ENCODE measurements at places on chromosomes 2 and 18.

DNA sequence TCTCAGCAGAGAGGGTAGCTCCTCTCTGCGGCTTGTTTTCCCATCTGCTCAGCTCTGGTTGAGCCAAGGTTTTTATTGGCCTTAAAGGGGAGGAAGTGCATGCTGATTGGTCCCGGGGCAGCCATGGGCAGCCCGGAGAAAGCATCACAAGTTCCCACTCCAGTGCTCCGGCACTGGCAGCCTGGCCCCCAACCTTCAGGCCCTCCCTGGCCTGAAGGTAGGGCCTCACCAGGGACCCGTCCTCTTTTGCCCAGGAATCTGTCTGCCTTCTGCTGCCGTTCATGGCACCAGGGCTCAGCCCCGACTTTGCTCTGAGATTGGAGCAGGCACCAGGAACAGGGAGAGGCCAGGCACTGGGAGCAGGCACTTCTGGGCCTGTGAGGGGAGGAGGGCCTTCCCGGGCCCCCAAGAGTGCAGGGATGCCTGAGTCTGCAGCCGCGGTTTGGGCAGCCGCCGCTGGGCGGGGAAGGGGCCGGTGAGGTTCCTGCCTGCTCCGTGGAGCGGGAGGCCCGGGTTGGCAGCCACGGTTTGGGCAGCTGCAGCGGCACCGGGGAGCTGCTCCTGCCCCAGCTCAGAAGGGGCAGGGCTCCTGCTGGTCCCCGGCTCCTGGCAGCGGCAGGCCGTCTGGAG, 17.5 kb upstream of the ILKAP start:
- DNase-seq = peak; percentile 90

- no peak for DNase-seq
Measured at GRCh38 chr2:236968880-236969534, 116.7 kb upstream of the COPS8 start.

GRCh38 chr2:111118981-111119821, 1.5 kb upstream of the BCL2L11 start:
- no peak for DNase-seq

DNA sequence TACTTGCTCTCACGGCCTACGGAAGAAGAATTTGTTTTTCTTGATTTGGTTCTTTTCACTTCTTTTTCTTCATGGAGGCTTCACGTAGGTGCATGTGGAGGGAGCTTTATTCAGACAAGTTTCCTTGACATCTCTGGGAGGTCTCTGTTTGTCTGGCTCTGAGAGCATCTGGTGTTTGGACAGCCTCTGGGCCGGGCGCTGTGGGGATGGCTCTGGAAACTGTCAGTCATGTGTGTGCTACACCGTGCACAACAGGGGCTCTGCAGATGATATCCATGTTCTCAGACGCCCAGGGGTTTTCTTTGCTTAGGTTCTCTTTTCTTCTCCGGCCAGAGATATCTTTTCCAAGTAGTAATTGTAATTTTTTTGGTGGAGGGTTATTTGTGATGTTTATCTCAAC, 130.7 kb downstream of the SH3RF3 start:
- no peak for DNase-seq

DNA sequence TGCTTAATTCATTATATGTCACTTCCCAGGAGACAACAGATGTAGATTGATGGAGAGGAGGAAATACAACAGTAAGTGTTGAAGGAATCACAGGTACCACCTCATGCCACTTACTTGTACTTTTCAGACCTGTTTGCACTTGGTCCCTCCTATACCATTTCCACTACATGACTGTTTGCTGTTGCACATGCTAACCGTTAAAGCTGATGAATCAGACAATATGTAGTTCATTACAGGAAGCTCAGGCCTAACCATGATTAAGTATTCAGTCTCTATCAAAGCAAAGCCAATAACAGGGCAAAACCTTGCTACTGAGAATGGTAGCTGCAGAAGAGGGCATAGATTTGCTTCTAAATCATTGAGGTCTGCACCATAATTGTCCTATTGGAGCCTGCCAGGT, 30.2 kb upstream of the GRP start:
- DNase-seq = no peak

- DNase-seq = no peak
Measured at GRCh38 chr18:73101977-73102376, 234.2 kb upstream of the NETO1 start.

DNA sequence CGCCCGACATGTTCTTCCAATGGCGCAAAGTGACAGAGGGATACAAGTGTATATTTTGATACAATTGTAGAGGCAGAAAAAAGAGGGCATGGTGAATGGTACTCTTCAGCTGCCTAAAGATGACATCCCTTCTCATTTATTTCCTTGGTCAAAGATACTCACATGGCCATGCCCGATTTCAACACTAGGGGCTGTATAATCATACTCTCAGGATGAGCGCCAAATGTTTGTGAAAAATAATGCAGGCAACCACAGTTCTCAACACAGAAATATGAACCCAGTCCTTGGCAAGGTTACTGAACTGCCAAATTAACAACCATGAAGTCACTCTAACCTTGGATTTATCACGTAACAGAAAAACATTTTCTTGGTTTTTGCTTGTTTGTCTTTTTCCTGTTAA, 204.4 kb downstream of the CCDC102B start:
- no peak for DNase-seq

DNA sequence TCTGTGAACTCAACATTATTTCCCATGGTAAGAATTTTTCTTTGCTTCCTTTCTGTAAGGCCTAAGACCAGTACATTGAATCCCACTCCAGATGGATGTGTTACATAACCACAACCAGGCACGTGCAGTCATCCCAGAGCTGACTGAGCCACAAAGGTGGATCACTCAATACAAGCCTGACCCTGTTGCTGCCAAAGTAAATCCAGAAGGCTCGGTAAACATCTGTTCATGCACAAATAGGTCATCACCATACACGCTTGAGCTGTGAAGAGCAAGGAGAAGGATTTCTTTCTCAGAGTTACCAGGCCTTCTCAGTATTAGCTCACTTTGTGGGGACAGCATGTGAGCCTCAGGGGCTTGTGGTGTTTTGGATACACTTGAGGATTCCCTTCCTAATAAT, 791.4 kb upstream of the FANCL start:
- no peak for DNase-seq

GRCh38 chr2:79612999-79613398, 100.1 kb downstream of the CTNNA2 start:
- DNase-seq = no peak

- no peak for DNase-seq
Measured at GRCh38 chr2:215161301-215161829, 22.9 kb upstream of the ABCA12 start.

GRCh38 chr2:63663013-63663864, 74.5 kb downstream of the MDH1 start:
- DNase-seq = peak; percentile 11

GRCh38 chr2:149902081-149902480, 314.5 kb upstream of the MMADHC start:
- DNase-seq = no peak

GRCh38 chr2:240139666-240140393, 628 bp downstream of the OTOS start:
- DNase-seq = no peak

- DNase-seq = no peak
Measured at GRCh38 chr2:10864861-10865636, 46.7 kb upstream of the KCNF1 start.

DNA sequence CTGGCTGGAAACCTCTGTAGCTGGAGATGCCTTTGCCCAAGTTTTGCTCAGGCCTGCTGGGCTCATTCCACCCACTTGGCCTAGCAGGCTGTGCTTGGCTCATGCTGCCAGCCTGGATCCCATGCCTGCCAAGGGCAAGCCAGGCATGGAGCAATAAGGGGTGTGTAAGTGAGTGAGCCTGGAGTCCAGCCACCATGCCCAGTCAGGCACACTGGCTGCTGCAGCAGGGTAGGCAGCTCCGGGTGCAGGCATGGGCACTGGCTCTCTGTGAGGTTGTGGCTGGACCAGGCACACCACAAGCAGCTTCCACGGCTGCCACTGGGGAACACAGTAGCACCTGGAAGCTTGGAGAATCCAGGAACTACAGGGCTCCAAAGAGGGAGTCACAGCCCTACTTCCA, 147.7 kb upstream of the HS6ST1 start:
- DNase-seq = peak; percentile 35

GRCh38 chr18:49566217-49566770, 4.4 kb downstream of the LIPG start:
- DNase-seq = no peak

DNA sequence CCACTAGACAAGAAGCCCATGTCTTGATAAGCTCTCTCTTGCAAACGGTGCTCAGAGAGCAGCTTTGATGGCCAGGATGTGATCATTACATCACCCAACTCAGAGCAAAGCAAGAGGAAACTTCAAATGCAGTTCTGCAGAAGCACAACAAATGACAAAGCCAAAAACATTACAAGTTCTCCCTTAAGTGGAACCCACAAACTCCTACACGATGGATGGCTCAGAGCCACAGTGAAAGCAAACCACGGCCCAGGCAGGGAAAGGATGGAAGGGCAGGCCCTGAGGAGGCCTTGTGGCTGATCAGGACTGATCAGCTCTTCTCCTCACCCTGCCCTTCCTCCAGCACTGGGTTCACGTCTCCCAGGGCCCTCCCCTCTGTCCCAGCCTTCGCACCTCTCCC, 326.4 kb downstream of the EIPR1 start:
- no peak for DNase-seq

GRCh38 chr2:113124181-113124961, 3.0 kb upstream of the IL1RN start:
- no peak for DNase-seq

- DNase-seq = no peak
Measured at GRCh38 chr2:3174626-3175567, 202.7 kb downstream of the EIPR1 start.

- DNase-seq = no peak
Measured at GRCh38 chr18:10140461-10141282, 226.9 kb downstream of the VAPA start.

Measured in putamen (tissue), 1 donor.